Activated CD4-positive, alpha-beta T cell treated with anti-CD3 and anti-CD28 coated beads for 1 hour (primary cell): ENCODE measurements at places on chromosomes 3 and 15.

DNA sequence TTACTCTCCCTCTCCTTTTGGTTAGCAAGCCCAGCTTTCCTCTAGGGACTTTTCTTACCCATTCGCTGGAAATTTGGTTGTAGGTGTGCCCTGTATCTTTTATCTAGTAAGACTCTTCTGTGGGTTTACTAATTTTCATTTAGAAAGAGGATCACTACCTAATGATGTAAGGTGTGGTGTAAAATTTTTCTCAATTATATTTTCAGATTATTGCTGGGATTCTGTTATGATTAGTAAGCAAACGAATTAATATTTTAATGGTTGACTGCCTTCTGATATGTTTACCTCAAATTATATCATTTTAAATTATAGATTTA lies 28.5 kb downstream of the PLCL2 start:
- DNase-seq, result no peak

DNA sequence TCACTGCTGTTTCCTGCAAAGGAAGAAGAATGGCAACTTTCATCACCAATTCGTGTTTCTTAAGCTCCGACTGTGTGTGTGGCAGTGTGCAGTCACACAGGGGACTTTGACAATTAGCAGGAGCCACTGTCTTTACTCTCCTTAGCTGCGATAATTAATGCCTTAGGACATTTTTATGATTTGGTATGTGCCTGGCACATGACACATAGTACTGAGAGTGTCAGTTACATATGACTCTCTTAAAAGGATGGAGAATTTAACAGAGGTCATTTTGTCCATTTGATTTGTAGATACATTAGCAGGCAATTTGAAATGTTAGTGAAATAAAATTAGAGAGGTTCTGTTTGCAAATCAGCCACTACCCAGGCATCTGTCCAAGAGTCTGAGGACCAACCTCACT lies 128.9 kb upstream of the VEPH1 start:
- no peak for DNase-seq

GRCh38 chr3:88596451-88596850 lies 446.7 kb downstream of the C3orf38 start:
- DNase-seq, result no peak

GRCh38 chr15:57284535-57284934 lies 91.8 kb upstream of the CGNL1 start:
- DNase-seq, result no peak

DNA sequence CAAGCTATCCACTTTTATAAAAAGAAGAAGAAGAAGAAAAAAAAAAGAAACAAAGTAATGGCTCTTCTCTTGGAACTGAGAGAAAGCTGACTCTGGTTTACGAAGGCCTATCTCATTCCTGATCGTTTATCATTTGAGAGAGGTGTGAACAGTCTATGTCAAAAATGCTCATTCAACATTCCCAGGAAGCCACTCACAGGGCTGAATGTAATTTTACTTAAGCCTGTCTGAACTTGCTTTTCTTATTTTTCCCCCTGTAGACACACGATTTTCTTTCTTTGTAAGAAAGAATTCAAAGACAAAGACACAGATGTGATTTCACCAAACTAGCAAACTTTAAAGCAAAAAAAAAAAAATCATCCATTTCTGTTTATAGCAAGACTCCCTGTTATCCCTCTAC lies 805.8 kb downstream of the FHIT start:
- DNase-seq, result no peak

DNA sequence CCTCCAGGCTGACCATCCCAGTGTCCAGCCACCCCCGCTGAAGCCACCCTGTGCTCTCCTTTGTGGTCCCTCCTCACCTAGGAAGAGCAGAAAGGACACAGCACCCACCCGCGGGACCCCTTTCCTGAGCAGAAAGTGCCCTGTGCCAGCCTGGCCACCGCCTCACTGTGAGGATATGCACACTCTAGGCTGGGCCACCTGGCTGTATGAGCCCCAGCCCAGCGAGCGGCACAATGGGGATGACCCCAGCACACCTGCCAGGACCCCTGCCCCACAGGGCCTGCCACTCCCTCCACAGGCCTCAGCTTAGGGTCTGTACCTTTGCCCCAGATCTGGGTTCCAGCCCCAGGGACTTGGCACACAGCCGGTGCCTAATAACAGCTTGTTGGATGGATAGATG lies 47.9 kb upstream of the FURIN start:
- no peak for DNase-seq

DNA sequence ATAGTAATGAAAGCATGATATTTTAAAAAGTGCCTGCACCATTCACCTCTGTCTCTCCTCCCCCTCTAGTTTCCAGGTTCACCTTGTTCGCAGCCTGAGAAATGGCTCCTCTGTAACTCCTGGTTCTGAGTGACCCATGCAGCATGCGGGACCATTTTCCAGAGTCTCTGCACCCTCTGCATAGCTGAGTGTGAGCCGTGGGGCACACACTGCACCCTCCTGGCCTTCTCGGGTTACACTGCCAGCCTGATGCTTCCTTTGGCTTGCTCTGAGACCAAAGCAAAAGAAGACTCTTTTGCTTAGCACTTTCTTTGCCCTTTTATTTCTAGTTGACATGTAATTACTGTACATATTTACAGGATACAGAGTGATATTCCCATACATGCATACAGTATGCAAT lies 287.3 kb downstream of the GABRG3 start:
- no peak for DNase-seq

GRCh38 chr3:162390891-162391290 lies 894.3 kb downstream of the OTOL1 start:
- DNase-seq, result no peak

- DNase-seq, result no peak
These were observed 94.7 kb upstream of the RNF7 start for GRCh38 chr3:141643391-141643790.

DNA sequence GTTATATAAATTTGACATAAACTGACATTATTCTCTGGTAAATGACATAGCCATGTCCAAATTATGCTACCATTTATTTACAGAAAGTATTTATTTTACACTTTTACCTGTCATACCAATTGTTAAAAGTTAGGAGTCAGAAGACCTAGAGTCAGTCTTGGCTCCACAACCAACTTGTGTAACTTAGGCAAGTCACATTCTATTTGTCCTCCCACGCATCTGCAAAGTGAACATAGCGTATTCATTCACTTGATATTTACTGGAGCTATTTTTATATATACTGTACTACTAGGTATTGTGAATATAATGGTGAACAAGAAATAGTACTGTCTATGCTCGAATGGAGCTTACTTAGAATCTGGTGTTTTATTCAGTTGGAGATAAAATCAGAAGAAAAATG lies 78.7 kb downstream of the ZNF280D start:
- no peak for DNase-seq

DNA sequence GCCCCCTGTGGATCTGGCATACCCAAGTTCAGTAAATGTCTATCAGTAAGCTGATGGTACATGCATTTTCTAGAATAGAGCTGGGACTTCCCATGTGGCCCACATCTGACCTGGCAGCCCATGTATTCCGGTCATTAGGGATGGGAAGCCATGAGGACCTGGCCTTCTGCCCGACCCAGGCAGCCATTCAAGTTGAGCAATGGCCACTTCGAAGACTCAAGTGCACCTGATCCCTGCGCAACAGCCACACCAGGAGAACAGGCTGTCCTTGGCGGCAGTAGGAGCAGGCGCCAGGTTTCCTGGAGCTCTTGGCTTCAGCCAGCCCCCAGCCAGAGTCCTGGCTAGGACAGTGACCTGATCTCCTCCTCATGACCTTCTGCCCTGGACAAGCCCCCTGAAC lies 14.6 kb downstream of the HEMK1 start:
- DNase-seq, result no peak

- DNase-seq, result no peak
These were observed 27.1 kb upstream of the SEMA3F start for GRCh38 chr3:50128001-50128400.

- DNase-seq, result no peak
These were observed 76.4 kb downstream of the AKAP13 start for GRCh38 chr15:85456798-85457197.

DNA sequence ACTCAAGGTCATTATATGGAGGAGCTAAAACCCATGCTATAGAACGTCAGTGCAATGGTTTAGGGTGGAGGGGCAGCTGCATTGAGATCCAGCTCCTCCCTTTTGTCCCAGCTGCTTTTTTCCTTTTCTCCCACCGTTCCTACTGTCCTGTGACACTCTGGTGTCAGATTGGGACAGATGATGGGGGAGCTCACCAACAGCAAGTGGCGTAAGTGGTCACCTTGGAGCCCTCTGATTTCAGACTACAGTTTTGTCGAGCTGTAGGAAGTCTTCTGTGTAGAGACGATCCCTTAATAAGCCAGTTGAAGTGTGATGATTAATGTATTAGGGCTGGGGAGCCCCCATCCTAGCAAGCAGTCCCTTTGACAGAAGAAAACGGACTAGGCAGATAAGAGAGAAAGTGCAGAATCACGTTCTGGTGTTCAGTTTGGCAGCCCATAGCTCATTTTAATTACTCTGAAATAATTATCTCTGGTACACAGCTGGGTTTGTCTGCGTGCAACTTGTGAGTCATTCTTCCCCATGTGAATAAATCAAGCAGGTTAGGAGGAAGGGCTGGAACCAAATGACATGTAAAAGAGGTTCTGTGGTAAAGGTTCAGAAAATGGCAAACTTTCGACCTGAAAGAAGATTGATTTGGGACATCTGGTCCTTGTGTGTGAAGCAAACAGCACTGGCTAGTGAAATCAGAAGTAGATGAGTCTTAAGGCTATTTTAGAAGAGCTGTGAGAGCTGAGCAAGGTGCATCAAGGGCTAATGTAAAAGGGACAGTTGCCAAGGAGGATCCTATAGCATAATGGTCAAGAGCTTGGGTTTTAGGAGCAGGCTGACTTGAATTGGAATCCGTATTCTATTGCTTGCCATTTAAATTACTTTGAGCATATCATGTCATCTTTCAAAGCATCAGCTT lies 241.4 kb downstream of the EDEM1 start:
- DNase-seq, result no peak

DNA sequence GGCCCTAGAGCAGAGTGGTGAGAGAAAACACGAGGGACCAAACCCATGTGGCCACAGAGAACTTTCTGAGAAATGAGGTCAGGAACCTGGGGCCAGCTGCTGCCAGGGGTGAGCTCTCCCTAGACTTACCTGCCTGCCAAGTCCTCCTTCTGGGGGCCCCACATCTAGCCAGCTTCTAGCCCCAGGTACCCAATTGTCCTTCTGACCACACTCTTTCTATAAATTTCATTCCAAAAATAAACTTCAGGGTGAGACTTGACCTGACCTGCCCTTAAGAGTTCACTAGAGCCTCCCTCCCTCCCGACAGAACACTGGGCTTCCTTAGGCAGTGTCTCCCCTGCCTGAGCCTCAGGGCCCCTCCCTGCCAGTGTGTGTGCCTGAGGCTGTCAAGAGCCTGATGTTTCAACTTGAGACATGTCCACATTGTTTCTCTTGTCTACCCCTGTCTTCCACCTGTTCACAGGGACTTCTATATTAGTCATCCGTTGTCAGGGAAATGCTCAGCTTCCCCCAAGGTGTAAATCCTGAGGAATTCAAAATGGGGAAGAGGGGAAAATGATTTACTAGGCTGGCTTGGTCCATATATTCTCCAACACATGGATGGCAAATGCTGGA lies 312.8 kb upstream of the TLE3 start:
- DNase-seq, result no peak

DNA sequence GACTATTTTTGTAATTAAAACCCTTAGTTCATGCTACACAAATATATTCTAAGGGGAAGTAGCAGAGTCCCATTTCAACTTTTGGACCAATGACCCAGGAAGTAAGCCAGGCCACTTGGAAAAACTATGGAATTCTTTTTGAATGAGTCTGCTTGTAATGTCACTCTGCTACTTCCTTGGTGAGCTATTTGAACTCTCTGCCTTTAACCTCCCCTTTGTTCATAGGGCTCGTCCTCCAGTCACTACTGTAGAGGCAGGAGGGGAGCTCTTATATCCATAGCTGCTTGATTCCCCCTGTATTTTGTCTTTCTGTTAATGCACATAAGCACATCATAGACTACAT lies 119.6 kb downstream of the UACA start:
- no peak for DNase-seq

- DNase-seq, result no peak
These were observed 17.6 kb upstream of the APOD start for GRCh38 chr3:195601382-195601781.

DNA sequence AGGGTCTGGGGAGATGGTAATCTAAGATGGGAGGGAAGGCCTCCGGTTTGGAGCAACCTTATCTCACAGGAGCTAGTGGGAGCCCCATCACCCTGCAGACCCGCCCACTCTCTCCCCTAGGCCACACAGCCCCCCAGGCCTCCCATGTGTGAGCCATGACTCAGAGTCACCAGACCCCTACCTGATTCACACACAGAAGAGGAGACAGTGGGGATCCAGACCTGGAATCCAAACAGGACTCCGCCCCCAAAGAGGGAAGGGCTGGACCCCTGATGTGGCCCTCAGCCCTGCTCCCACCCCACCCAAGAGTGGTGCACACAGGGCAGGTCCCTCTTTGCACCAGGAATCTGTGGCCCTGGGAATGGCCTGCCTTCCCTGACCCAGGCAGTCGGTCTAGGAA lies 97.4 kb downstream of the ADCY5 start:
- DNase-seq, result no peak

DNA sequence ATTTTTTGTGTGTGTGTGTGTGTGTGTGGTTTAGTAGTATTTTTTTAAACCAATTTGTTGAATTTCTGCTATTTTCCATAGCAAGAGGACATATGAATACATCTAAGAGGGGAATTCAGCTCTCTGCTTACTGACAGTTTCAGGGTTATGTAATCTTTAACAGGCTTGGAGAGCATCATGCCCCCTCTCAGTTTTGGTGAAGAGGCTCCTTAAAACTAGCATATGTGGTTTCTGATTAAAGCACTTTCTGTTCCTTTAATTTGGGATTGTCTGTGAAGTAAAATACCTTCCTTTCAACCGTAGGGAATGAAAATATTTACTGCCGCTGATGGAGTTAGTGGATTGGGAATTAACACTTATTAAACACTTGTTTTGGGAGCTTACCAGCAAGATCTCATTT lies 19.4 kb upstream of the NFKBIZ start:
- no peak for DNase-seq

DNA sequence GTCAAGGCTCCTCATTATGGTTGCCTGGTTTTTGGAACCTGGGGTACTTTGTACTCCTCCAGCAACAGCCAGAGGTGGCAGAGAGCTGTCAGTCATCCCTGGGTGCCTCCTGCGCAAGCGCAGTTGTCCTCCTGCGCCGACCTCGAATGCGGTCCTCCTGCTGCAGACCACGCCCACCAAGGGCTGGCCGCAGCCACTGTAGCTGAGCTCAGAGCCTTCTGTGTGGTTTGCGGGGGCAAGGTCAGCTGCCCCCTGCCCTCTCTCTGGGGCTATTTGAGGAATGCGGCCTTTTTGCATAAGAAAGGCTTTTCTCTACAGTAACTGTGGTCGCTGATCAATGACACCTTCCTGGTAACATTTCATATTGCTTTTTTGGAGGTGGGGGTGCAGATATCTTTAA lies 131.3 kb upstream of the SNRPN start:
- DNase-seq, result no peak

DNA sequence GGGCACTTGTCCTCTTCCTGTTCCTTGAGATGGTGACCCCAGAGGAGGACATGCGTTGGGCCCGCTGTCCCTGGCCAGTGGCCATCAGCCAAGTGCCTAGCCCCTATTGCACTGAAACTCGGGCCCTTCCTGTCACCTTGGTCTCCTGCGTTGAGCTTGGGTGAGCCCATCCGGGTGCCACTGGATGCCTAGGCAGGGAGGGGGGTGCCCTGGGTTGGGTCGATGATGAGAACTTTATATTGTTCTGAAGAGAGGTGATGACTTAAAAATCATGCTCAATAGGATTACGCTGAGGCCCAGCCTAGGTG lies 221.8 kb downstream of the SNRPN start:
- DNase-seq, result peak; percentile 1

- DNase-seq, result no peak
These were observed 20.1 kb upstream of the ARPIN start for GRCh38 chr15:89932880-89933279.

- DNase-seq, result no peak
These were observed 31.5 kb downstream of the FEM1B start for GRCh38 chr15:68309024-68309423.
